Activated naive CD4-positive, alpha-beta T cell treated with anti-CD3 and anti-CD28 coated beads, Interleukin-2, amount 50 U/mL, for 16 hours (primary cell): ENCODE measurements at places on chromosomes 4 and X.

DNA sequence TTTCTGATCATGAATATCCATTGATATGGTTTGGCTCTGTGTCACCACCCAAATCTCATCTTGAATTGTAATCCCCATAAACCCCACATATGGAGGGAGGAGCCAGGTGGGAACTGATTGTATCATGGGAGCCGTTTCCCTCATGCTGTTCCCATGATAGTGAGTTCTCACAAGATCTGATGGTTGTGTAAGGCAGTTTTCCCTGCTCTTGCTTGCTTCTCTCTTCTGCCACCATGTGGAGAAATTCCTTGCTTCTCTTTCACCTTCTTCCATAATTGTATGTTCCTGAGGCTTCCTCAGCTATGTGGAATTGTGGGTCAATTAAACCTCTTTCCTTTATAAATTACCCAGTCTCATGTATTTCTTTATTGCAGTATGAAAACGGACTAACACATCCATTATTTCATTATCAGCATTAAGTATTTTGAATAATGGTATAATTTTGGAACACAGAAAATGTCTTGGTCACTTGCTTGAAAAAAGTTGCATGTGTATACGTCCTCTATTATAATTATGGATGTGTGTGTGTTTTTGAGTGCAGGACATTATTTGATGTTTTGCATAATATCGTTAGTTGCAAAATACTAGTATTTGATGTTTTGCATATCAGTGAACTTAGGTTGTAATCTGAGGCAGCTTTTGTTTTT, 334.6 kb downstream of the PCDH10 start:
- DNase-seq, result no peak

- DNase-seq, result no peak
These were observed 32.0 kb downstream of the DAPP1 start for GRCh38 chr4:99848591-99849001.

DNA sequence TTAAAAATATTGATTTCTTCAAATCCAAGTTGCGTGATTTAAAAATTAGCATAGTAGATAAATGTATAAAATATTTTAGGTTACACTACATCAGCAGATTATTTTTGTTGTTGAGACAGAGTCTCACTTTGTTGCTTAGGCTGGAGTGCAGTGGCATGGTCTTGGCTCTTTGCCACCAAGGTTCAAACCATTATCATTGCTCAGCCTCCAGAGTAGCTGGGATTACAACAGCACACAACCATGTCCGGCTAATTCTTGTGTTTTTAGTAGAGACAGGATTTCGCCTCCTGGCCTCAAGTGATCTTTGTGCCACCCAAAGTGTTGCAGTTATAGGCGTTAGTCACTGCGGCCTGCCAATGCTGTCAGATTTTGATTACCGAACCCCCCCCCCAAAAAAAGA, 1390.5 kb upstream of the TENM3 start:
- no peak for DNase-seq

GRCh38 chrX:123489011-123489410, 243.8 kb downstream of the THOC2 start:
- DNase-seq, result no peak

- DNase-seq, result no peak
These were observed 52.7 kb downstream of the IRF2 start for GRCh38 chr4:184421533-184422155.

DNA sequence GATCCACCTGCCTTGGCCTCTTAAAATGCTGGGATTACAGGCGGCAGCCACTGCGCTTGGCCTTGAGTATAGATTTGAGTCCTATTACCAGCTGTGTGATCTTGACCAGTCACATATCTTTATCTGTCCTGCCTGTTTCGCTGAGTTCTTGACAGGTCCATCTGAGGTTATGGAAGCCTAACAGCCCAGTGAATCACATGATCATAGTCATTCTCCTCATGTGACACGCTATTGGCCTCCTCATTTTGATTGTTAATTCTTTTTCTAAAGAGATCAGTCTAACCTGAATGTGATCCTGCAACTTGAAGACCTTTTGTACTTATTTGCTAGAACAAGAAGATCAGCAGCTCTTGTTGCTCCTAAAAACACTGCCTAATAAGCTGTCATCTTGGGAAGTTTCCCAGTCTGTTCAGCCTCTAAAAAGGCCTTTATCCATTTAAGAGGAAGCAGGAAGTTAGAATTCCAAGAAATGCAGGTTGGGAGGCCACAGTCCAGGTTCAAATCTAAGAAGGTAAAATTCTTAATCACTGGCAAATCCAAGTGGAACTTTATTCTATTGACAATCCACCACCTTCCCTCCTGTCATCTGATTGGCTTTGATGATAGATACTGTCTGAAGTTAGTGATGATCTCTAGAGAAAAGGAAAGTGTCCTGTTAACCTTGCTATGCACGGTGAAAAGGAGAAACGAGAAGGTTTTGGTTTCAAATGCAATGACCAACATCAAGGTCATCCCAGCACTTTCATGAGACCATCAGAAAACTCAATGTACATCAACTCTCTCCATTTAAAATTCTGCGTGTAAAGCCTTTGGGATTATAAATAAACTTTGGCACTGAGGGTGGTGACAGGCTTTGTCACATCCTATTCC, 86.9 kb downstream of the CHRNA9 start:
- no peak for DNase-seq

- no peak for DNase-seq
These were observed 55.7 kb upstream of the SHISA3 start for GRCh38 chr4:42341518-42342026.

GRCh38 chr4:57081651-57082621, 28.2 kb downstream of the IGFBP7 start:
- DNase-seq, result no peak

DNA sequence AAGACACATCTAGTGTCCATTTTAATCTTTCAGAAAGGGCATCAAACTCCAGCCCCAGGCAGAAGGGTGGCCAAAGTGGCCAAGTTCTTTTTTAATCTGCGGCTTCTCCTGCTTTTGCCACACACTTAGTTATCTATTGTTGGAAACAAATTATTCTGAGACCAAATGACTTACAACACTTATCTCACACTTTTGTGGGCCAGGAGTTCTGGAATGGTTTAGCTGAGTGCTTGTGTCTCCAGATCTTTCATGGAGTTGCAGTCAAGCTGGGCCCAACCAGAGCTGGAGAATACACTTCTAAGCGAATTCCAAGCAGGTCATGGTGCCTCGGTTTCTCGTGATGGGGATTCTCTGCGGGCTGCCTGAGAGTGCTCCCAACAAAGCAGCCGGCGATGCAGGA, 4.0 kb downstream of the TXK start:
- no peak for DNase-seq

DNA sequence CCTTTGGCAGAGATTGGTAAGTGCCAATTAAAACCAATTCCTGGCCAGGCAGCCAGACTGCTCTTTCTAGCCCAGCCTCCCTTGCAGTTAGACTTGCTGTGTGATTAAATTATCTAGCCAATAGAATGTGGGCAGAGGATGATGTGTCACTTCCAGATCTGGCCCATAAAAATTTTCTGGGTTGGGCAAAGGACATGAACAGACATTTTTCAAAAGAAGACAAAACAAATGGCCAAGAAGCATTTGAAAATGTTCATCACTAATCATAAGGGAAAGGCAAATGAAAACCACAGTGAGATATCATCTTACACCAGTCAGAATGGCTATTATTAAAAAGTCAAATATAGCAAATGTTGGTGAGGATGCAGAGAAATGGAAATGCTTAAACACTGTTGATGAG, 71.4 kb upstream of the STIM2 start:
- no peak for DNase-seq
